ENCODE measurements at places on chromosomes 16 and 17. TPM values are rescaled to one million over a fixed set of nuclear protein-coding genes. Genes with fewer than 3 reads are reported as not detected.

The HLF gene
- total RNA-seq = 0.51 TPM

The PCGF2 gene
- 2.3 TPM for total RNA-seq

The ELMO3 gene
- total RNA-seq = 0.26 TPM

The TBC1D3E gene
- not detected for total RNA-seq

The ZNF821 gene
- 5.9 TPM for total RNA-seq

The GGT6 gene
- total RNA-seq = not detected

The CHD9NB gene
- total RNA-seq = 3.6 TPM

The KRT39 gene
- total RNA-seq = 0.33 TPM

The SPATA32 gene
- not detected for total RNA-seq

The NPIPB9 gene
- 1.7 TPM for total RNA-seq

The UNC45B gene
- total RNA-seq = not detected

The IRF8 gene
- total RNA-seq = not detected

The MYH8 gene
- total RNA-seq = not detected

The ZNF267 gene
- 7.7 TPM for total RNA-seq

The PRSS27 gene
- total RNA-seq = 1.2 TPM

The RNF112 gene
- total RNA-seq = 21.5 TPM

The ARHGAP44 gene
- 1.7 TPM for total RNA-seq

The CASKIN1 gene
- 0.17 TPM for total RNA-seq

The KDM6B gene
- 9.4 TPM for total RNA-seq

The DVL2 gene
- total RNA-seq = 91.8 TPM

The KRT28 gene
- not detected for total RNA-seq

The LRRC75A gene
- total RNA-seq = 3.1 TPM

The KRT38 gene
- not detected for total RNA-seq

The SSTR5 gene
- not detected for total RNA-seq

The ACSM5 gene
- total RNA-seq = not detected

All from fibroblast of lung (primary cell).